Cardiac septum (tissue), 1 donor: ENCODE measurements at places on chromosomes 6 and 20. TPM values are rescaled to one million over a fixed set of nuclear protein-coding genes. Genes with fewer than 3 reads are reported as not detected.

DNA sequence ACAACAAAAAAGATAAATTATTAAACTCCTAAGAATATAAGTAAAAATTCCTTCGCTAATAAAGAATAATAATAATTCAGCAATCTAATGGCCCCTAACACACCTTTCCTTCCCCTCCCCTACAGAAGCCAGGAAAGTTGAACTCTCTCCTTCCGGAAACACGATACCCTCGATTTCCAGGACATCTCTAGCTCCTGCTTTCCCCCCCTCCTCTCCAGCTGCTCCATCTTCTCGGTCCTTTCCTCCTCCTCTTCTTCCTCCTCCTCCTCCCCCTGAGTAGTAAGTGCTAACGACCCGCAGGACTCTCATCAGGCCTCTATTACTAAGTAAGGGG lies 603 bp downstream of the TASP1 start:
- no peak for DNase-seq

GRCh38 chr6:12148317-12148801 lies 136.2 kb downstream of the HIVEP1 start:
- no peak for DNase-seq

DNA sequence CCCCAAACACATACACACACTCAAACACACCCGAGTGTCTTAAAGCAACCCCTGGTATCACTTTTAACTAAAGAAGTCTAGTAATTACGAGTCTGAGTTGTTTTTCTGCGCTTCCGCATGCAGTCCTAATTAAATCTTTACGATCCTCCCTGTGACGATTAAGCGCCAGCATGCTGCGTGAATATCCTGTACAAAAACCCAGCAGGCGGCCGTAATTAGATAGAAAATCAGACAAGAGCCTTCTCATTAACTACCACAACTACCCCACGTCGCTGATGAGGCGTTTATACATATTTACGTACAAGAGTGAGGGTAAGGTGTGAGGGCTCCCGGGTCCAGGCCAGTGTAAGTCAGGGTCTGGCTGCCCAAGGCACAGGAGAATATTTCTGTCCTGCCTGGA lies 8.1 kb downstream of the TFAP2B start:
- no peak for DNase-seq

- no peak for DNase-seq
These were observed 1.3 kb upstream of the FOXC1 start for GRCh38 chr6:1608222-1609040.

DNA sequence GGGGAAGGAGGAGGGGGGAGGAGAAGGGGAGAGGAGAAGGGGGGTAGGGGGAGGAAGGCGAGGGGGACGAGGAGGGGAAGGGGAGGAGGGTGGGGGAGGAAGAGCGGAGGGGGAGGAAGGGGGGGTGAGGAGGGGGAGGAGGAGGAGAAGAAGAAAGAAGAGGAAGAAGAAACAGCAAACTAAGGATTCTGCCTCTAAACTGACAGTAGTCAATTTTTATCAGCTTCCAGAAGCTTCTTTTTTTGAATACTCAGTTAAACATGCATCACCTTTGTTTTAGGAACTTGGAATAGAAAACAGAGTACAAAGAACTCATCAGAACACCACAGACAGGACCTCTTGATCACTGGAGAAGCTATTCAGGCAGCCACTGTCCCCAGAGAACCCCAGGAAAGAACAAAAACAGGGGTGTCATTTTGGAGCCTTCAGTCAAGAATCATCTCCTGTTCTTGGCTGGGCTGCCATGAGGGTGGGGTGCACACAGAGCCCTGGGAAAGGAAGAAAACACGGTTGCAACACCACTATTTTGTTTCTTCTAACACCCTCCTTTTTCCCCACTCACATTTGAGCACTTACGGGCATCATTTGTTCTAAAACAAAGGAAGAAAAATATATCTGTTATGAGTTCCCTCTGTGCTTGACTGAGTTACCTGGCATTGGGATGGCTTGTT lies 67.4 kb downstream of the TMEM170B start:
- no peak for DNase-seq

The GRIK2 gene
- total RNA-seq, result 0.67 TPM

The SLC17A3 gene
- total RNA-seq, result not detected

The SLC44A4 gene
- total RNA-seq, result not detected

The ASIP gene
- 10.5 TPM for total RNA-seq

The SPTLC3 gene
- total RNA-seq, result 2.2 TPM
